GM18507 (cell line): ENCODE measurements at places on chromosomes 4 and X.

DNA sequence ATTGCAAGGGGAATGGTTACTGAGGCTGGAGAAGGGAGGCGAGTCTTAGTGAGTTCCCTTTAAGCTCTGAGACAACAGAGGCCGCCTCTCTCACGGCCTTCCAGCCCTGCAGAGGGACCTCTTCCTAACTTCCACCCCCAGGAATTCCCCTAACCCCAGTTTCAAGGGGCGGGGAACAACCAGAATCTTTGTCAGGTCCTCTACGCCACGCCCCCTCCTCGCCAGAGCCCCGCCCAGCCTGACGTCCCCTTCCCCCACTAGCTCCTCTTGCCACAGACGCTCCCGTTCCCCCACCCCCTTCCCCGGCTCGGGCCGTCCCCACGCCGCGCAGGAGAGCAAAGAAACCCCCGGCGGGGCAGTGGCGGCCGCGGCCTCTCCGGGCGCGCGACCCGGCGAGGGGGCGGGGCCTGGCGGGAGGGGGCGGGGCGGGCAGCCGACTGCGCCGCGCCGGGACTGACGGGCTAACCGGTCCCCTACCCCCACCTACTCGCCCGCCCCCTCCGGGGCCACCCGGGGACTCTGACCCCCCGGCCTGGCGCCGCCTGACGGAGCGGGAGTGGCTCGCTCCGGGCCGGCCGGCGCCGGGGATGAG, 12.3 kb upstream of the TMEM156 start:
- peak; percentile 82 for DNase-seq

- no peak for DNase-seq
Measured at GRCh38 chr4:54779036-54779435, 121.3 kb downstream of the KIT start.

DNA sequence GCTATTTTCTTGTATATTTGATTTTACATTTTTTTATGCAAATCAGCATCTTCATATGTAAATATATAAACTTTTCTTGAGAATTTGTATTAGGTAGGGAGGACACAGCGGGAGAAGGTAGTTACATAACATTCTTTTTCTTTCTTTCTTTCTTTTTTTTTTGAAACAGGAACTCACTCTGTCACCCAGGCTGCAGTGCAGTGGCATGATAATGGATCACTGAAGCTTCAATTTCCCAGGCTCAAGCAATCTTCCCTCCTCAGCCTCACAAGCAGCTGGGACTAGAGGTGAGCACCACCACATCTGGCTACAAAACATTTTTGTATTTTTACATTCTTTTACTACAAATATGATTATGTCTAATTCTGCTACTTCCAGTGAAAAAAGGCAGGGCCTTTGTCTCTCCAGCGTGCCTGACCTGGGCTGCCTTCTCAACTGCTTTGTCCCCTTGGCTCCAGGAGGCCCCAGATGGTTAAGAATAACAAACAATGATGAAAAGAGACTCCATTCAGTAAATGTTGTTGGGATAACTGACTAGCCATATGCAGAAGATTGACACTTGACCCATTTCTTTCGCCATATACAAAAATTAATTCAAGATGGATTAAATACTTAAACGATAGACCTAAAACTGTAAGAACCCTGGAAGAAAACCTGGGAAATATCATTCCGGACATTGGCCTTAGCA, 46.5 kb upstream of the FAT4 start:
- no peak for DNase-seq

DNA sequence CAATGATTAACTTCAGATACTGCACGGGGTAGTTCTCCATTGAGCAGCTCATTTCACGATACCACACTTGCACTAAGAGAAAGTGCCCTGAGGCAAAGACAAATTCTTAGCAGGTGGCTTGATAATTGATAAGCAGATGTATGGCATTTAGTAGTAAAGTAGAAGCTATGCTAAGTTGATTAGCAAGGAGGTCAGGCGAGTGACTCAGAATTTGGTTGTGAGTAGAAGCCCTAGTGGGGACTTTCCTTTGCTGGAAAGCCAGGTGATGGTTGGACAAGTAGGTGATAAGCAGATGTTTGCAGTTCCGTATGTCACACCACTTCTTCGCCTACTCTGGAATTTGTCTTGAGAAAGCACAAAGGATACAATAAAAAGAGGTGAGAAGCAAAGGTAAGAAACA, 58.7 kb downstream of the TLL1 start:
- no peak for DNase-seq

DNA sequence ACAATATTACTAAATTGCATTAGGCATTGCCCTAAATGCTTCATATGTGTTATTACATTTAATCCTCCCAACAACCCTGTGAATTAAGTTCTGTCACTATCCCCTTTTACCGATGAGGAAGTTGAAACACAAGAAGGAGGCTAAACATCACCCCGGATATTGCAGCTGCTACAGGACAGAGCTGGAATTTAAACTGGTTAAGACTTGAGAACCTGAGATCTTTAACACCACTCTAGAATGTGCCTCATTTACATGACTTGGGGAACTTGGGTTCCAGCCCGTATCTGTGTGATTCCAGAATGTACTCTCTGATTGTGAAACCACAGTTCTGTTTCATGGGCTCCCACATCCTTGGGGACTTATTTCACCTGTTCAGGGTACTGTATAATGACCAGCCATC, 165.1 kb upstream of the PPARGC1A start:
- no peak for DNase-seq

GRCh38 chr4:118076958-118077766, 42.9 kb downstream of the NDST3 start:
- no peak for DNase-seq

DNA sequence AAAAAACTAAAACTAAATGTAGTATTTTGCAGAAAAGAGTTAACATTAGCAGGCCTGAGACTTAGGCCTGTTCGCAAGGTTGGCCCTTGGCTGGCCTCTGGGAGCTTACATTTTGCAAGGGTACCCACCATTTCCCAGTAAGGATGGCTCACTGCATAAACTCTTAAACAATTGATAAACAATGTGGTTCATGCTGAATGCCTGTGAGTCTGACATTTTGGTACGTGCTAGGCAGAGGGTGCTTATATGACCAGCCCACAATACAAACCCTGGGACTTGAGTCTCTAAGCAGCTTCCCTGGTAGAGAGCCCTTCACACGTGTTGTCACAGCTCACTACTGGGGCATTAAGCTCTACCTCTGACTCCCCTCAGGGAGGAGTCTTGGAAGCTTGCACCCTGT, 7.4 kb downstream of the PRPS2 start:
- no peak for DNase-seq

- DNase-seq, result no peak
Measured at GRCh38 chr4:105154576-105154975, 7.9 kb downstream of the TET2 start.

DNA sequence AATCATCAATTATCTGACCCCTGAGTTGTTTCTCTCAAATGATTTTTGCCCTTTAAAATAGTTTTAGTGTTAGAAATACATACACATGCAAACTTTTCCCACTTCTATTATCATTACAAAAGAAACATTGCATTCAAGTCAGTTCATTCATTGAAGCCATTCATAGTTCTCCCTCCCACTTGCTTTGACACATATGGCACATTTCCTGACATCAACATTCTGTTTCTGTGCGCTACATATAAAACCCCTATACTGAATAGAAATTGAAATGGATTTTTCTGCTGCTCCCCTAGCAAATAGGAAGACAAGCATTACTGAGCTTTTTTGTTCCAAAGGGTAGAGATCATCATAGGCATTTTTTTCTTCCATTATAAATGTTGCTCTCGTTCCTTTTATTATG, 497.9 kb upstream of the PCDH10 start:
- DNase-seq, result no peak

- DNase-seq, result no peak
Measured at GRCh38 chr4:29066861-29067260, 1653.3 kb upstream of the PCDH7 start.

DNA sequence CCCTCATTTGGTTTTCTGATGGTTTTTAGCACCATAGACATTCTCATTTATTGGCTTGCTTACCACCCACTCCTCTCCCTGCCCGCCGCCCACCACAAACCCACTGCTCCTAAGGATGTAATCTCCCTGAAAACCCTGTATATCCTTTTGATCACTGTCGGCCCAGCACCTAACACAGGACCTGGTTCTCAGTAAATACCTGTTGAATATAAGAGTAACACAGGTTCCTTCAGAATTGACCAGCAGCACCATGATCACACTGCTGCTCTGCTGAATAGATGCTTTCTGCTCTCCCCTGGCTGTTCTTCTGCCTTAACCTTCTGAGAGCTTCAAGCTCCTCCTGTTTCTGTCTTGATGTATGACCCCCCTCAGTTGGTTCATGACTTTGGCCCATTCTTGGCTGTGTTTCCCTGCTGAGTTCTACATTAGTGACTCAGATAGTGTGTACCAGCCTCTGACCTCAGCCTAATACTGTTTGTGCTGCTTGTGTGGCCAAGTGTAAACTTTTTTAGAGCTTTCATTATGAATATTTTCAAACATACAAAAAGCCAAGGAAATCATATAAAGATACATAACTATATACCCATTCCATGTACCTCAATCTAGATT, 265.3 kb downstream of the FRMPD4 start:
- no peak for DNase-seq

DNA sequence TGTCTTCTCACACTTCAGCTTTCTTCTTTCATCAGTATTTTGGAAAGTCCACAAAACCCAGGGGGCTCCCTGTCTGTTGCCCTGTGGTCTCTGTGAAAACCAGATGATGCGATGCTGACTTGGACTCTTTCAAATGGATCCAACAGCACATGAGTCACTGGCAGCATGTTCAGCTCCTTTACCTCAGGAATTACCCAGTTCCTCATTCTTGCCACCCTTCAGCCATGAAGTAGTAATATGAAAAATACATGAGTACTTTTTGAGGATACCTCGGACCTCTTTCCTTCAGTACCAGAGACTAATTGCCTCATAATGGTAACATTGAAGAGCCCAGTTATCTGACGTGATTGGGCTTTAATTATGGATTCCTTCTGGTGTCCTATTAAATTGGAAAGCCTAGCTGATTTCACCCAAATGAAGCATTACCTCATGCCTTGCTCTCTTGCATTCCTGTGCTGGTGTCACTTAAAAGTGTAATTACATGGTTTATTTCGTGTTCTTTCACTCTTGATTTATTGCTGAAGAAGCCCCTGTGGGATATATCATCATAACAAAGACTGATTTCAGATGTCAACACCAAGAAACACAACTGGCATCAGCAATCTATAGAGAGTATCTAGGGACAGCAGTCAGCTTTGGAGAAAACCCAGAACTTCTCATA, 63.4 kb downstream of the NFKB1 start:
- peak; percentile 15 for DNase-seq

DNA sequence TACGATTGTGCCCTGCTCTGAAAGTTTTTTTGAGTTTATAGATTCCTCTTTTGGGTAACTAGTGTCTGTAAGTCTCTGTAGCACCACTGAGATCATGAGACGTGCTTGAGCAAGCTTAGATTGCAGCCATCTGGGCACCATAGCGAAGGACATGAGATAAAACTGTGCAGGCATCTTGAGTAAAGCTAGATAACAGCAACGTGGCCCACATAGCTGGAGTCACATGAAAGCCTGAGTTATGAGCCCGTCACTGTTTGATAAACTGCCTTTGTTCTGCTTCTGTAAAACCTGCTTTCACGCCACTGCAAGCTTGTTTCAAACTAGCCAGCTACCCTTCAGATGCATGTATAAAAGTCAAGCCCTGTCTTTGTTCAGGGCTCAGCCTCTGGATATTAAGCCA, 359.1 kb upstream of the CXorf51A start:
- no peak for DNase-seq

GRCh38 chr4:155539746-155540145, 126.9 kb upstream of the GUCY1A1 start:
- DNase-seq, result no peak

- DNase-seq, result no peak
Measured at GRCh38 chr4:20520901-20521300, 179.4 kb upstream of the PACRGL start.

GRCh38 chr4:105455998-105456397, 17.9 kb downstream of the PPA2 start:
- DNase-seq, result no peak

GRCh38 chr4:81314196-81314896, 99.3 kb upstream of the PRKG2 start:
- no peak for DNase-seq

GRCh38 chrX:151984902-151985301, 10.4 kb upstream of the GABRE start:
- no peak for DNase-seq

DNA sequence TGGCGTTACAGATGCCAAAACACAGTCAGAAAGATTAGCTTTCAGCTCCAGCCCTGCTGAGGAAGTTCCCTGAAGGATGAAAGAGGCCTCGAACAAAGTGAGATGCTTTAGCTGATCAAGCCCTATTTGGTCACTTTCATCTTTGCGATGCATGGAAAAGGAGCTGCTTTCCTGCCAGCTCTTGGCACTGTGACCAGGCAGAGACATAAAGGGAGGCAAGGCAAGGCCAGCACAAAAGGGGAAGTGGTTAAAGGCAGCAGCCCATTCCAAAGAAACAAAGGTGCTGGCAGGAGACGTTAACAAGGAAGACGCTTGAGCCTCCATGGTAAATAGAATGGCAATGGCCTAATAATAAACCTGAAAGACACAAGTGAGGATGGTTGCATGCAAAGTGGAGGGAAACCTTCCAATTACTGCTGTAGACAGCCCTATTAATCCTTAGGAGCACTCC, 617.1 kb upstream of the INTU start:
- no peak for DNase-seq
